ENCODE measurements at places on chromosomes 12 and 14.

DNA sequence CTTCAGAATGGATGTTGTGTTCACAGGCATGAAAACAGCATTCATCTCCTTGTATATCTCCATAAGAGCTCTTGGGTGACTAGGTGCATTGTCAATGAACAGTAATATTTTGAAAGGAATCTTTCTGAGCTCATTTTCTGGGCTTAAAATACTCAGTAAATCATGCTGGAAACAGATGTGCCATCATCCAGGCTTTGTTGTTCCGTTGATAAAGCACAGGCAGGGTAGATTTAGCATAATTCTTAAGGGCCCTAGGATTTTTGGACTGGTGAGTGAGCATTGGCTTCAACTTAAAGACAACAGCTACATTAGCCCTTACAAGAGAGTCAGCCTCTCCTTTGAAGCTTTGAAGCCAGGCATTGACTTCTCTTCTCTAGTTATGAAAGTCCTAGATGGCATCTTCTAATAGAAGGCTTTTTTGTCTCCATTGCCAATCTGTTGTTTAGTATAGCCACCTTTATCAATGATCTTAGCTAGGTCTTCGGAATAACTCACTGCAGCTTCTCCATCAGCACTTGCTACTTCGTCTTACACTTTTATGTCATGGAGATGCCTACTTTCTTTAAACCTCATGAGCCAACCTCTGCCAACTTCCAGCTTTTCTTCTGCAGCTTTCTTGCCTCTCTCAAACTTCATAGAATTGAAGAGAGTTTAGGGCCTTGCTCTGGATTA is 79.6 kb upstream of the PSMA6 start:
- no peak for DNase-seq

- DNase-seq, result no peak
Measured at GRCh38 chr12:81077329-81077685, 572 bp upstream of the ACSS3 start.

GRCh38 chr14:62599616-62600385 is 445.5 kb downstream of the KCNH5 start:
- no peak for DNase-seq

- DNase-seq, result no peak
Measured at GRCh38 chr12:62846491-62846890, 88.5 kb downstream of the PPM1H start.

- DNase-seq, result no peak
Measured at GRCh38 chr14:64447876-64448670, 17.2 kb upstream of the AKAP5 start.

- DNase-seq, result no peak
Measured at GRCh38 chr12:2298556-2299200, 245.9 kb downstream of the CACNA1C start.

- no peak for DNase-seq
Measured at GRCh38 chr12:49556391-49557186, 11.4 kb downstream of the MCRS1 start.

DNA sequence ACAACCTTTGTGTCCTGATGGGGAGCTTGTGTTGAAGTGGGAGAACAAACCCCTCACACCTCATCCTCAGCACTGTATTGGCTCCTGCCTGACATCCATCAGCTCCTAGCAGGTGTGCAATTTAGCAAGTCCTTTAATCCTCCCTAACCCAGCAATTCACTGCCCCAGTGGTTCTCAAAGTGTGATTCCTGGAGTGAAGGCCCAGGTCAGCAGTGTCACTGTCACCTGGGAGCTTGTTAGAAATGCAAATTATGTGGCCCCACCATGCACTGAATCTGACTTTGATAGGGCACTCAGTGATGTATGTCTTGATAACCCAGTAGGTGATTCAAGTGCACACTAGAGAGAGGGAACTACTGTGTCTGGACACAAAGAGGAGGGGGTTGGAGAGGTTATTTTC is 133.6 kb downstream of the FGD4 start:
- DNase-seq, result no peak

DNA sequence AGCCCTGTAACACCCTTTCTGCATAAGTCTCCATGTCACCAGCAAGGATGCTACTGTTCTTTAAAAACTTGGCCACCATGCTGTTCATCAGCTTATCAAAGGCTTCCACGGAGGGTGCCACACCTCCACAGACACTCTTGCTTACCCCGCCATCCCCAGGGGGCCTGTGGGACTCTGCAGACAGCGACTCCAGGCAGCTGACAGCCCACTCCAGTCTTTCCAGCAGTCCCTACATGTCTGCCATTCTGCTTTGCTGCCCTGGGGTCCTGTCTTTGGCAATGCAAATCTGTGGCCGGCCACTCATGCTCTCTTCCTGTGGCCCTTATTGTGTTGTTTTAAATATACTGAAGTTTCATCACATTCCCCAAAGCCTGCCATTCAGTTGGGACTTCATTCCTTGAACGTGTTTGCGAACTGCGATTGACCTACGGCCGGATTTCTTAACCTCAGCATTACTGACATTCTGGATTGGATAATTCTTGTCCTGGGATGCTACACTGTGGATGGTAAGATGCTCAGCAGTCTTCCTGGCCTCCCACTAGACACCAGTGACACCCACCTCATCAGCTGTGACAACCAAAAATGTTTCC is 125.6 kb downstream of the FOXN3 start:
- no peak for DNase-seq

GRCh38 chr12:92968176-92968813 is 39.2 kb upstream of the EEA1 start:
- no peak for DNase-seq

DNA sequence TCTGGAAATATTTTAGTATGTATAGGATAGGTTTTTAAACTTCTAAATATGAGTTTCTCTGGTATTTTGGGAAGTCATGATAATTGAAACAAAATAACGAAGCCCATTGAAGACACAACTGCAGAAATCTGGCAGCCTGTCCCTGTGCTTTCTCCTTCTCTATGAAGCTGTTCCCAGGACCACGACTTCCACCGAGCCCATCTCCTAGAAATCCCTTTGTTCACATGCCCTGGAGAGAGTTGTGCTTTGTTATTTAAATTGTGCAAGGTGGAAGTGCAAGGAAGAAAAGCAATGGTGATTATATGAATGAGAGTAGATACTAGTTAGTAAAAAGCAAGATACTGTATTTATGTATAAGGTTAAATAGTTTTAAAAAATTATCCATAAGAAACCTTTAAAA is 32.2 kb downstream of the STK38L start:
- DNase-seq, result no peak

GRCh38 chr14:63956326-63956725 is 103.5 kb downstream of the SYNE2 start:
- DNase-seq, result no peak

DNA sequence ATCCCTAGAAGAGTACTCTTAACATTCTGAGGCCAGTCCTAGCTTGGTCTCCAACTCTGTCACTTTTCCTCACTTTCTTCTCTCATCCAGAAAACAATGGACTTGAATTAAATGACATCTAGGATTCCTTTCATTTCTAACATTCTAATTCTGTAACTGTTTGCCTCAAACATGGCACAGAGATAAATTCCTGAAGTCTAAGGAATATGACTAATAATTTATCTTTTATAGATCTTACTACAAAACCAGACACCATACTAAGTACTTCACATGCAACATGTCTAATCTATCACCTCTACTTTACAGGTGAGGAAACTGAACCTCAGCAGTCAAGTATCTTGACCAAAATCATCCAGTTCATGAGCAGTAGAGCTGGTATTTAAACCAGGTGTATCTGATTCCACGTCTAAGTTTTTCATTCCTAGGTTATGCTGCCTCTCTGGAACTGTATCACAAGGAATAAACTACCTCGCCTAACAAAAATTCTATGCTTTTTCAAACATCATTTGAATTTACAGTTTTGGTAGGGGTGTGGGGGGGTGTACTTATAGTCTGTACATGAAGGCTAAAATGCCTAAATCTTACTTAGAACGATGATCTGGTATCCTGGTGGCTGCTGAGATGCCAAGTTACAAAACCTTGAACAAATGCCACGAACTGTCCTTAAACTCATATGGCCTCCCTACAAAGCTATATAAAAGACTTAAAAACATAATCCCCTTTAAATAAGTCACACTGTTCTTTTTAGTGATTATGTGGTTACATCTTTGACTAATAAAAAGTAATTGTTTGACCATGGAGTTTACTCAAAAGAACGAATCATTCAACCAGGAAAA is 41.6 kb downstream of the ATXN2 start:
- DNase-seq, result no peak

- DNase-seq, result no peak
Measured at GRCh38 chr12:120761519-120761934, 35.9 kb downstream of the ACADS start.

DNA sequence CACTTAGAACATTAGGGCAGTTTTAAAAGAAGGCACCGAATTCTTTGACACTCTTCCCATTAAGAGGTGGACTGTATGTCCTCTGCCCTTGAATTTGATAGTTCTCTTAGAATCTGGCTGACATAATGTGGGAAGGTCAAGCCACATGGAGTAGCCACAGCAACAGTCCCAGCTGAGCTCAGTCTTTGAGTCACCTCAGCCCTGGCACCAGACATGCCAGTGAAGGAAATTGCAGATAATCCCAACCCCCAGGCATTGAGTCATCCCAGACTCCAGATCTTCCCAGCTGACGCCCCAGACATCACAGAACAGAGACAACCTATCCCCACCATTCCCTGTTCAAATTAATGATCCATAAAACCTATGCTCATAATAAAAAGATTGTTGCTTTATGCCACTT is 83.4 kb downstream of the GTF2A1 start:
- DNase-seq, result no peak

GRCh38 chr12:50929831-50930230 is 22.5 kb upstream of the HIGD1C start:
- no peak for DNase-seq

DNA sequence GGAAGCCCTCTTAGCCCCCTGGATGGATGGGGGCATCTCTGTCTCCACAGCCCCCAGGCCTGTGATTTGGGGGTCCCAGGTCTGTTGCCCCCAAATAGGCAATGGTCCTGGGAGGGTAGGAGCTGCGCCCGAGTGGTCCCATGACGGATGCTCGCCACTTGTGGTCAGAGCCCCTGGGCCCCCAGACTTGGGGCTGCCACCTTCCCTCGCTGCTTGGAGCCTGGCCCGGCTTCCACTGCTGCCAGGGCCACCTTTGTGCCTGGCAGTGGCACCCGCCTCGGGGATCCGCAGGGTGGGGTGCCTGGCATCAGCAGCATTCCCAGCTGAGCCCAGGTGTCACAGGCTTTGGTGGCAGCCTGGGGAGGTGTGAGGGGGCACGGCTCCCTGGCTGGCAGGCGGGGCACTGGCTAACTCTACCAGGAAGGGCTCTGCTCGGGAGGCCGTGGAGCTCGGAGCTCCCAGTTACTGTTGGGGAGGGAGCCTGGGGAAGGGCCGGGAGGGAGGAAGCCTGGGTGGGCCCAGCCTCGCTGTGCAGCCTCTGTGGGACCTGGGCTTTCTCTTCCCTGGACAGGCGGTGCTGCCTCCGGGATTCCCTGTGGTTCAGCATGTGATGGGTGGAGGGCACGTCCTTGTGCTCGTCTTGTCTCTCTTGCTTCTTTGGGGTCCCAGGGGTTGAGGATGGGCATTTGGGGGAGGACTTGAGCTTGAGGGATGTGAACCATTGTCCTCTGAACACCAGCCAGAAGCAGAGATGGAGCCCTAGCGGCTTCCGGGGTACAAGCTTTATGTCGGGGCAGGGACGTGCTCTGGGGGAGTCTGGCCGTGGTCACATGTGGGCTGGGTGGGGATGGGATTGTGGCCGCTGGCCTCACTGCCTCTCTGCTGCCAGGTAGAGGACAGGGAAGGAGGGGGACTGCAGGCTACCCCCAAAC is 5.4 kb downstream of the KIF26A start:
- no peak for DNase-seq

- no peak for DNase-seq
Measured at GRCh38 chr12:132550014-132550802, 60.2 kb downstream of the LRCOL1 start.

DNA sequence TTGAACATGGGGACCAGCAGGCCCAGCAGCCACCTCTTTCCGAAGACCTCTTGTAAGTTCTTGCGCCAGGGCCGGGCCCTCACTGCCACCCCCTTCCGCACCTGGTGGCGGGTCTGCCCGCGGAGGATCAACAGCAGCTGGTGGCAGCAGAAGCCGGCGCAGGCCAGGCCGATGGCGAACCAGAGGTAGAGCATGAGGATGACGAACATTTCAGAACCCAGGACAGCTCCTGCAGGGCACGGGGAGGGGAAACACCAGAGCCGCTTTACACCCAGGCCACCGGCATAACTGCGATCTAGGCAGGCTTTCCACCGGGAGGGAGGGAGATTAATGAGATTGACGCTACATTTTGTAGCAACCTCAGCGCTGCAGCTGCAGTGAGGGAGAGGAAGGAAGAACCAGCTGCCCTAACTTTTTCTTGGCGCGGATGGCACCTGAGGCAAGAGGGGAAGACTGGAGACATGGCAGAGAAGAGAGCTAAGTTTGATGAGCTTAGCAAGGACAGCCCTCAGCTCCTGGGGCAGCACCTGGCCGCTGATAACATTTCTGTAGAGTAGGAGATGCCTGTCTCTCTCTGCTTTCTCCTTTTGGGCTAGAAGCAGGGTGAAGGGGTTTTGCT is 7.8 kb downstream of the ZDHHC22 start:
- DNase-seq, result no peak

DNA sequence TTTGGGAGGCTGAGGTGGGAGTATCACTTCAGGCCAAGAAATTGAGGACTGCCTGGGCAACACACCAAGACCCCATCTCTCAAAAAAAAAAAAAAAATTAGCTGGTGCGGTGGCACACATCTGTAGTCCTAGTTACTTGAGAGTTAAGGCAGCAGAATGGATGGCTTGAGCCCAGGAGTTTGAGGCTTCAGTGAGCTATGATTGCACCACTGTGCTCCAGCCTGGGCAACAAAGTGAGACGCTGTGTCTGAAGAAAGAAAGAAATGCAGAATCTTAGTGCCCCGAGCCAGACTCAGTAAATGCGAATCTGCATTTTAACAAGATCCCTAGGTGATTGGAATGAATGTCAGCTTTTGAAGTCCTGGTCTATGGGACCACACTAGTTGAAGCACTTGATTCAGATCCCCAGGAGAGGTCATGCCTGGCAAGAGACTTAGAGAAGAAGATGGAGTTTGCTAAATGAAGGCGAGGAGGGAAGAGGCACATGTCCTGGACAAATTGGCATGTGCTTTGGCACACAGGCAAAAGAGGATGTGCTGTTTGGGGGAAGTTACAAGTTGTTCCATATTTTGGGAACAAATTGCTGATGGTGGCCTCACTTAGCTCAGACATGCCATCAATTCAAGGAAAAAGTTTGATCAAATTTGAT is 56.6 kb downstream of the DRAM1 start:
- no peak for DNase-seq

DNA sequence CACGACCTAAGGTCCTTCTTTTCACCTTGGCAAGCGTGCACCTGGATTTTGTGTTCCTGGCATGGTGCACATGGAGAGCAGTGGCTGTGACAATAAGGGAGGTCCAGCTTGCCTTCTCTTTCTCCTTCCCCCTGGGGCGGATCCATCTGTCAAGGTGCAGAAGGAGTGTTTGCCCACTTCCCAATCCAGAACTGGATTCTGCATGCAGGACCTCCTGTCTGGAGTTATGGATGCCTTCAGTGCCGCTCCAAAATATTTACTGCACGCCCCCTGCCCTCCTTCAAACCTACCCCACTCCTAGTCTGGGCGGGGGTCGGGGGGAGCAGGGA is 192.7 kb downstream of the DPF3 start:
- DNase-seq, result no peak

GRCh38 chr12:91040096-91040755 is 17.6 kb downstream of the KERA start:
- no peak for DNase-seq

GRCh38 chr12:112169966-112170365 is 44.6 kb downstream of the TRAFD1 start:
- DNase-seq, result no peak

GRCh38 chr12:19430988-19431387 is 8.3 kb upstream of the AEBP2 start:
- DNase-seq, result no peak

All from stimulated activated CD4-positive, alpha-beta T cell treated with anti-CD3 and anti-CD28 coated beads, Interleukin-1b, Interleukin-23, amount 100 ng/mL, for 1 hour (primary cell).